ENCODE measurements at places on chromosomes 5 and 9. TPM values are rescaled to one million over a fixed set of nuclear protein-coding genes. Genes with fewer than 3 reads are reported as not detected.

The CER1 gene
- total RNA-seq: not detected

The ENTPD2 gene
- under 0.01 TPM for total RNA-seq

The FAM151B gene
- total RNA-seq: 3.9 TPM

The LAMC3 gene
- 0.09 TPM for total RNA-seq

The INSL6 gene
- not detected for total RNA-seq

The NREP gene
- 19.7 TPM for total RNA-seq

The C1QTNF2 gene
- total RNA-seq: 0.86 TPM

The LCN10 gene
- not detected for total RNA-seq

The TSSK1B gene
- total RNA-seq: 0.16 TPM

The SOWAHA gene
- total RNA-seq: under 0.01 TPM

The CCL28 gene
- 1.4 TPM for total RNA-seq

The FAM78A gene
- total RNA-seq: 0.52 TPM

The MUSK gene
- total RNA-seq: 2.1 TPM

The GARIN3 gene
- not detected for total RNA-seq

The PCDHA9 gene
- total RNA-seq: 0.16 TPM

The SPINK5 gene
- 0.09 TPM for total RNA-seq

The DAB2IP gene
- total RNA-seq: 4.4 TPM

The PCDHGB6 gene
- 3.7 TPM for total RNA-seq
